ENCODE measurements at places on chromosomes 4 and X.

GRCh38 chrX:13091111-13091765 is 46.8 kb upstream of the FAM9C start:
- peak; percentile 33 for DNase-seq

- no peak for DNase-seq
Observed at GRCh38 chr4:141153751-141154510, 20.7 kb upstream of the RNF150 start.

GRCh38 chrX:1223242-1223600 is 10.8 kb upstream of the CRLF2 start:
- no peak for DNase-seq

DNA sequence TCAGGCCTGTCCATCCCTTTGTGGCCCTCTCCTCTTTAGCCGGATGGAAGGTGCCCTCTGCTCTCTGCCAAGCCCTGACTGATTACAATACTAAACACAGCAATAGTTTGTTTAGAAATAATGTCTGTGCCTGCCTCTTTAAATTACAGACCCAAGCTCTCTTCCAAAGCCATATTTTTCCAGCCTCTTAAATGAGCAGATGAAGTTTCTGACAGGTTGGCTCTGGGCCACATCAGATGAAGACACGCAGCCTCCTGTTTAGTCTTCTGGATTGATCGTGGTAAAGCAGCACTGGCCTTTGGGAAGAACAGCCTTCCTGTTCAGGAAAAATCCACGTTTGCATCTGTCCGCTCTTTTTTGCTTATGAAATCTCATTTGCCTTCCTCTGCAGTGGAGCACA is 133.6 kb downstream of the CPE start:
- no peak for DNase-seq

- no peak for DNase-seq
Observed at GRCh38 chr4:147325571-147325981, 155.3 kb upstream of the EDNRA start.

- no peak for DNase-seq
Observed at GRCh38 chr4:98203332-98204235, 57.6 kb upstream of the RAP1GDS1 start.

DNA sequence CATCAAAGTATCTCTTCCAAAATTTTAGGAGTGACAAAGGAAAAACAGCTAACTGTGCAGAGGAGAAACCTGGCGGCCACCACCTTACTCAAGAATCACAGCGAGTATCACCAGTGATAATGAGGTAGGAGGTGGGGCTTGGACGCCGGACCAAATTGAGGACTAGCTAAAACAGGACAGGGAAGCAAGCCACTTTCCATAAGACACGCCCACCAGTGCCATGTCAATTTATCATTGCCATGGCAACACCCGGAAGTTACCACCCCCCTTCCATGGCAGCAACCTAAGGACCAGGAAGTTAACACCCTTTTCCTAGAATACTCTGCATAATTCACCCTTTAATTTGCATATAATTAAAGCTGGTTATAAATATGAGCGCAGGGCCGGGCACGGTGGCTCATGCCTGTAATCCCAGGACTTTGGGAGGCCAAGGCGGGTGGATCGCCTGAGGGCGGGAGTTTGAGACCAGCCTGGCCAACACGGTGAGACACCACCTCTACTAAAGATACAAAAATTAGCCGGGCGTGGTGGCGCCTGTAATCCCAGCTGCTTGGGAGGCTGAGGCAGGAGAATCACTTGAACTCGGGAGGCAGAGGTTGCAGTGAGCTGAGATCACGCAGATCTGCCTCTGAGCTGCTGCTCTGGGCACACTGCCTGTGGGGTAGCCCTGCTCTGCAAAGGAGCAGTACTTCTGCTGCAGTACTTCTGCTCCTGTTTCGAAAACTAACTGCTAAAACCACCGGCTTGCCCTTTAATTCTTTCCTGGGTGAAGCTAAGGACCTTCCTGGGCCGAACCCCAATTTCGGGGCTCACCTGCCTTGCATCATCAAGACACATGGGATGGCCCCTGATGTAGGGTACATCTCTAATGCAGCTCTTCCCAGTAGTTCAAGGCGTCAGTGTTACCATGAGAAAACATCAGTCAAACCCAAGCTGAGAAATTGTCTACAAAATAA is 116.7 kb downstream of the HMX1 start:
- no peak for DNase-seq

- DNase-seq = no peak
Observed at GRCh38 chr4:59848457-59848856, 1351.7 kb upstream of the ADGRL3 start.

GRCh38 chr4:147860960-147861359 is 129.1 kb downstream of the ARHGAP10 start:
- no peak for DNase-seq

DNA sequence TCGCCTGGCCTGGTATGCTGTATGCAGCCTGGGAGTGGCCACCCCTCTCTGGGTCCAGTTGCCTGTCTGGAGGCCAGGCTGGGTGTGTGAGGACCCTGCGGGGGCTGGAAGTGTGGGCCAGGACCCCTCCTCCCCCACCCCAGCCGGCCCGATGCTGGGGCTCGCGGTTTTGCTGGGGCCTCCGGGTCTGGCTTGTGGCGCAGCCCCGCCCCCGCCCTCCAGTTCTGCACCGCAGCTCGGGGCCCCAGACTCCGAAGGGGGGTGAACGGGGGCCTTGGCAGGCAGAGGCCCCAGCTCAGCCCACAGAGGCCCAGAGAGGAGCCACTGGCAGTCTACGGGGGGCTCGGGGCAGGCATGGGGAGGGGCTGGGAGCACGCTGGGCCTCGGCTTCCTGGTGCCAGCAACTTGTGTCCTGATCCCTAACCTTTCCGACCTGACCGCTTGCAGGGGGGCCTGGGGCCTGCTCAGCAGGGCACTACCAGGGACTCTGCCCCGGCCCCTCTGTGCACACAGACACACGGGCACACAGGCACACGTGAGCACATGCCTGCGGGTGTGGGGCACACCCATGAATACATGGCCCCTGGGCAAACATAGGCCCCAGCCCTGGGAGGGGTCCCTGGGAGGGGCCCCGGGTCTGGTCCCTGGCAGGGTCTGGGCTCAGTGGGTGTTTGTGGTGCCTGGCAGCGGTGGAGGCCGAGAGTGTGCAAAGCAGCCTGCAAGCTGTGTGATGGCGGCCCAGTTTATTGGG is 21.4 kb upstream of the FGFR3 start:
- DNase-seq = no peak

- no peak for DNase-seq
Observed at GRCh38 chrX:24301806-24302205, 12.1 kb downstream of the SUPT20HL2 start.

DNA sequence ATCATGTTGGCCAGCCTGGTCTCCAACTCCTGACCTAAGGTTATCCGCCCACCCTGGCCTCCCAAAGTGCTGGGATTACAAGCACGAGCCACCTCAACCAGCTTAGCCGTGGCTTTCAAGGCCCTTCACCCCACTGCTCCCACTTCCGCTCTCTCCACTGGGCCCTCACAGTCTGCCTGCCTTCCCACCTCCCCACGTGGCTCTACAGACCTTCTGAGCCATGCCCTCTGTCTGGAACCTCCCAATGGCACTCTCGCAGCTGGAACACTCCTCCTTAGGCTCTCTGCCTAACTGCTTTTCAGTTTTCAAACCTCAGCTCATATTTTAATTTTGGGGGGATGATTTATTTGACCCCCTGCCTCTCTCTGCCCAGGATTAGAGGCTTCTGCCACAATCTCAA is 59.3 kb upstream of the SH3RF1 start:
- DNase-seq = no peak

- DNase-seq = no peak
Observed at GRCh38 chr4:123606336-123606735, 209.7 kb downstream of the SPRY1 start.

DNA sequence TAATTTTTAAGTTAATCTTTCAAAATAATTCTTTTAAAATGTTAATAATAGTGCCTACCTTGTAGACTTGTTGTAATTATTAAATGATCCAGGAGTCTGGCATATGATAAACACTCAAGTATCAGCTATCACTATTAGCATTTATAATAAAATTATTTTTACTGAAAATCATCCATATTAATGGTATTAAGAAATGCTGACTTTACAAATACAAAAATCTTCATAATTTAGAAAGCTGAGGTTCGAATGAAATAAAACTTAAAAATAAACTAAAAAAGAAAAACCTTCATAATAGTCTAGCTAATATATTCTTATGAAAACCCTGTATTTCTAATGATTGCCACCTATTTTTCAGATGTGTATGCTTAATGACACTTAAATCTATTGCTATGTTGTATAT is 5.2 kb downstream of the MGARP start:
- no peak for DNase-seq

- DNase-seq = no peak
Observed at GRCh38 chr4:8706216-8707044, 113.9 kb downstream of the CPZ start.

- DNase-seq = no peak
Observed at GRCh38 chr4:48065587-48066052, 49.0 kb downstream of the NIPAL1 start.

GRCh38 chrX:71629467-71629866 is 11.2 kb upstream of the CXCR3 start:
- no peak for DNase-seq

- DNase-seq = no peak
Observed at GRCh38 chr4:89000844-89001360, 56.1 kb downstream of the FAM13A start.

GRCh38 chr4:77669946-77670590 is 64.4 kb downstream of the CXCL13 start:
- DNase-seq = no peak

DNA sequence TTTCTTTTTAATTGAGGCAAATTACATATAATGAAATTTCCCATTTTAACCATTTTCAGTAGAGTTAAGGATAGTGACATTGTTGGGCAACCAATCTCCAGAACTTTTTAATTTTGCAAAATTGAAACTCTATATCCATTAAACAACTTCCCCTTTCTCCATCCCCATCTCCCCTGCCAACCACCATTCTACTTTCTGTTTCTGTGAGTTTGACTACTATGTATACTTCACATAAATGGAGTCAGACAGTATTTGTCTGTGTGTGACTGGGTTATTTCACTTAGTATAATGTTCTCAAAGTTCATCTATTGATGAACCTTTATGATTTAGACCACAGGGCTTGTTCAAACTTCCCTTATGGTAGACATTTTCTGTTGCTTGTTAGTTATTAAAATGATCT is 364.5 kb upstream of the MAD2L1 start:
- DNase-seq = no peak

DNA sequence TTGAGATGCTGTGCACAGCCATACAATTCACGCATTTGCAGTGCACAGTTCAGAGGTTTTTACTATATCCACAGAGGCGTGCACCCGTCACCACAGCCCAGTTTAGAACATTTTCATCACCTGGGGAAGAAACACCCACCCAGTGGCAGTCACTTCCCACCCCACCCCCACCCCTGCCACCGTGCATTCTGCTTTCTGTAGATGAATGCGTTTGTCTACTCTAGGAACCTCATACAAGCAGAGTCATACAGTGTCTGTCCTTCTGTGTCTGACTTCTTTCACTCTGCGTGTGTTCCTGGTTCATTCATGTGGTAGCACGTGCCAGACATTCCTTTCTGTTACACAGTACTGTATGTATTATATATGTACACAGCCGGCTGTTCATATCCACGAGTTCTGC is 122.8 kb downstream of the TBL1X start:
- DNase-seq = no peak

DNA sequence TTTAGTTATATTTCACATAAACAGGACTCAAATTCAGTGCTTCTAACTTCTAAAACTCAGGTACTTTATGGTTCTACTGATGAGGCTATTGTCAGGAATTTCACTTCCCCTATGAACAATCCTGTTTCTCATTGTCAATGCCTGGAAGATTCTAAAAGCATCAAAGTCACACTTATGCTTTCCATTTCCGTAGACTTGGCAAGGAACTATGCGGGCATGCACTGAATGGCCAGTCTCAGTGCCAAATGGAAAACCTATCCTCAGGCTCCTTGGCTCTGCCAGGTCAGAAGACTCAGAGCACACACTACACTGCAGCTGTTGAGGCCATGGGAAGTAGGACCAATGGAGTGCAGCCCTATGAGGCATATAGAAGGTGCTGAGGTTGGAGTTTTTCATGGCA is 97.0 kb upstream of the PTPN13 start:
- no peak for DNase-seq

DNA sequence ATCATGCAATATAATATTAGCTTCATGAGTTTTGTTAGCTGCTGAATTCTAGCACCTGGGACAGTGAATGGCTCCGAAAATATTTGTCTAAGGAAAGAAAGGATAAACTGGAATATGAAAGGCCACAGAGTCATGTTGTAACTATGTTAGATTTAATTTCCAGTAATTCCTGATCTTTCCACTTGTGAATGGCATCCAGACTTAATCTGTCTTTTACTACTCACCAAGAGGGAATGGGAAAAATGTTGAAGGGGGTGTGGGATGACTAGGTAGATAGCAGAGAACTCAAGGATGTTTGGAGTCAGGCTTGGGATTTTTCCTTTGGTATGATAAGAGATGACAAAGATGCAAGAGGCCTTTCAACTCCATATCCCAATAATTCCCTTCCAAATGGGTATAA is 9.4 kb downstream of the ADH6 start:
- DNase-seq = no peak

DNA sequence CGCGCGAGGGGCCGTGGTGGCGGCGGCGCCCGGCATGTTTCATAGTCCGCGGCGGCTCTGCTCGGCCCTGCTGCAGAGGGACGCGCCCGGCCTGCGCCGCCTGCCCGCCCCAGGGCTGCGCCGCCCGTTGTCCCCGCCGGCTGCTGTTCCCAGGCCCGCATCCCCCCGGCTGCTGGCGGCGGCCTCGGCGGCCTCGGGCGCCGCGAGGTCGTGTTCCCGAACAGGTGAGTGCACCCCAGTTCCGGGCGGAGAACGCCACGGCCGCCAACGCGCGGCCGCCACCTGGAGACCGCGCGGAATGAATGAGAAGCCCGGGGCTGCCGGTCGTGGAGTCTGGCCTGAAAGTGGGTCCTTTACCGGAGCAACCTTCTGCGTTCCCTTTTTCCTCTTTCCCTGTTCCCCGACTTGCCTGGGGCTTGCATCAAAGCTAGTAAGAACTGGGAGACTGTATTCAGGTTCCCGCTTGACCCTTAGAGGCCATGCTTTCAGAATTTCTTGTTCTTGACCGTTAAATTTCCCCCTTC is 429 bp downstream of the NOCT start:
- DNase-seq = no peak
